ENCODE measurements at places on chromosomes 13 and 19. TPM values are rescaled to one million over a fixed set of nuclear protein-coding genes. Genes with fewer than 3 reads are reported as not detected.

GRCh38 chr19:35392742-35393715 is 22.2 kb downstream of the GPR42 start:
- DNase-seq = no peak

DNA sequence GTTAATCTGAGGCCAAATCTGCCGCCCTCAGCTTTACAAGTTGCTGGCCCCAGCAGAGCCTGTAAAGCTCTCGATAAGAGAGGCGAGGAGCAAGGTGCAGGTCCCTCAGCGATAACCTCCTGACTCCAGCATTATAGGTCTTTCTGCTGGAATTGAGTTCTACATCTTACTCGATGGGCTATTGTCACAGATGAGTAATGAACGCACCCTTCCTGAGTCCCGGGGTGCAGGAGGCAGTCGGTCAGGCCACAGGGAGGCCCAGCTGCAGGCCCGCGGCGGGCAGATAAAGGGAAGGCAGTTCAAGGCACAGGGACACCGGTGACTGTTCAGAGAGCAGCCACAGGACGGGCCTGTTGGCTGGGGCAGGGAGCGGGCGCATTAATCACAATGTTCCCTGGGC is 157.6 kb upstream of the OBI1 start:
- DNase-seq = no peak

DNA sequence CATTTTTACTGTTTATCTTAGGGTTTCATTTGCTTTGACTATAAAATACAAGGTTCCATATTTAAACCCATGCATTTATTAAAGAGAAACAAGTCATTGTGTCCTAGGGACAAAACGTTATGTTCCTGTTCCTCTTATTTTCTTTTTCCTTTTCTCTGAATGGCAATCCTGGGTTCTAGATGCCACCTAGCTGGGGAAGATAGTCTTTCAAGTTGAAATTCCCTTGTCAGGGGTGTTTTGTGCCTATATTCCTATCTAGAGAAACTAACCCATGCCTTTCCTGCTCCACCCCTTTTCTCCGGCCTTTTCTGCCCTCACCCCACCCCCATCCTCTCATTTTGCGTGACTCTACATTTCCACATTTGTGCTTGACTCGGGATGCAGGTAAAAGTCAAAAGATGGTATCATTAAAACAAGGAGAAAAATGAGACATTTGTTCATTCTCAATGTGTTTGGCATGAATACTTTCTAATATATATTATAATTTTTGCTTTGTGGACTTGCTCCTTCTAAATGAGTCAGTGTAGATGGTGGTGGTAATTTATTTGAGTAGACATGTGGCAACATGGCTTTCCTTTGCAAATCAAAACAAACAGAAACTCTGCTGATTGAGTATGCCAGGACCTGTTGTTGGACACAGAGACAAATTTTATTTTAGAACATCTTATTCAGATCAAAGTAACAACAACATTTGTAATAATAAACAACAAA is 26.8 kb upstream of the STARD13 start:
- peak; percentile 59 for DNase-seq

- peak; percentile 21 for DNase-seq
Measured at GRCh38 chr13:71240911-71241310, 626.1 kb downstream of the DACH1 start.

Gene SHISA2
- total RNA-seq = not detected

DNA sequence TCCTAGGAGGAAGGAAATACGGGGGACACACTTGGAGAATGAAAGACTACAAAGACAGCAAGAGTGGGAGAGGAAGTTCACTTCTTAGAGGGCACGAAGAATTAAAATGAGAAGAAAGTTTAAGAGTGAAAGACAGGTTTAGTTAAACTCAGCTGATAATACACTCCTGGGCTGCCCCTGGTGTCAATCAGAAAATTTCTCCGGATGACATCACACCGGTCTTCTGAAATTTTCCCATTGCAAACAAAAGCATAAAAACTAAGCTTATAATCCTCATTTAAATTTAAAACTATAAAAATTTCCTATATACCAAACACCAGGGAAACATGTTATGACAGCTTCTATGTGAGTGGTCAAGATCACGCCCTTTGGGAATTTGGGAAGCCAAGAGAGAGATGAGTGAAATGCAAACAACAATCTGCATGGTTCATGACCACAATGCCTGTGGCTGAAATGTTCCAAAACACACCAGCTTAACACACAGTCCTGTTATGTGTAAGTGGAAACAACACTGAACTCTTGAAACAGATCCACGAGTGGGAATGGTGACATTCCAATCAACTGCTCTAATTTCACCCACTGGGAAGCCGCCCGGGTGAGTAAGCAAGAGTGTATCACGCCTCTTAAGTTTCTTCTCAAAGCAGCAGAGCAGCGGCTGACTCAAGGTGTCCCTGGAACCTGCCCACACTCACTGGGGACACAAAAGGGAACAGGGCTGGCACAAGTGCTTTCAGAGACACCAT is 49.0 kb downstream of the BRD4 start:
- DNase-seq = peak; percentile 95

Gene CXCL17
- total RNA-seq = not detected

DNA sequence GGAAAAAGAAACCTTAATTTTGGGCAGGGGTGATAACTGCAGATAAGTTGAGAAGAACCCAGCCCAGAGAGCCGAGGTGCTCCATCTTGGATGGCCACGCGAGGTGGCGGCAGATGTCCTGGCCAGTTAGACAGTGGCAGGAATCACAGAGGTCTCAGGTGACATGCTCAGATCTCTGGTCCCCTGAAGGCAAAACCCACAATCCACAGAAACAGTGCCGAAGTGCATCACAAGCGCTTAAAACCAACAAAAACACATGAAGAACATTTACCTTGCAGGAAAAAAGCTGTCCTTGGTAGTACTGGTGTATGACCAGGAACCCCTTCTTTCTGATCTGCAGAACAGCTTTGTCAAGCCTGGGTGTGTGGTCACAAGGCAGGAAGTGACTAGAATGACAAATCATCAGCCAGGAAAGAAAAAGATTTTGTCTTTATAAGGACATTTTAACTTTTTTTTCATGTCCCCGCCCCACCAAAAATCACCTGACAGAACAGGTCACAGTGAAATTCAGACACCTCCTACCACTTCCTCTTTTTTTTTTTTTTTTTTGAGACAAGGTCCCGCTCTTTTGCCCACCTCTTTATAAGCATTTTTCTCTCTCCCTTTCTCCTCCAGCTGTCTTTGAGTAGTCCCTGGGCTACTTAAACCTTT is at the start of gene LCP1:
TSS of gene LCP1 (minus strand) at position 338 of the 651 bp plus-strand sequence. CDS start 22,515 bp downstream, outside the sequence.
- no peak for DNase-seq

GRCh38 chr13:26300140-26300539 is 46.2 kb downstream of the CDK8 start:
- DNase-seq = peak; percentile 42

Gene ZNF570
- 11.2 TPM for total RNA-seq

DNA sequence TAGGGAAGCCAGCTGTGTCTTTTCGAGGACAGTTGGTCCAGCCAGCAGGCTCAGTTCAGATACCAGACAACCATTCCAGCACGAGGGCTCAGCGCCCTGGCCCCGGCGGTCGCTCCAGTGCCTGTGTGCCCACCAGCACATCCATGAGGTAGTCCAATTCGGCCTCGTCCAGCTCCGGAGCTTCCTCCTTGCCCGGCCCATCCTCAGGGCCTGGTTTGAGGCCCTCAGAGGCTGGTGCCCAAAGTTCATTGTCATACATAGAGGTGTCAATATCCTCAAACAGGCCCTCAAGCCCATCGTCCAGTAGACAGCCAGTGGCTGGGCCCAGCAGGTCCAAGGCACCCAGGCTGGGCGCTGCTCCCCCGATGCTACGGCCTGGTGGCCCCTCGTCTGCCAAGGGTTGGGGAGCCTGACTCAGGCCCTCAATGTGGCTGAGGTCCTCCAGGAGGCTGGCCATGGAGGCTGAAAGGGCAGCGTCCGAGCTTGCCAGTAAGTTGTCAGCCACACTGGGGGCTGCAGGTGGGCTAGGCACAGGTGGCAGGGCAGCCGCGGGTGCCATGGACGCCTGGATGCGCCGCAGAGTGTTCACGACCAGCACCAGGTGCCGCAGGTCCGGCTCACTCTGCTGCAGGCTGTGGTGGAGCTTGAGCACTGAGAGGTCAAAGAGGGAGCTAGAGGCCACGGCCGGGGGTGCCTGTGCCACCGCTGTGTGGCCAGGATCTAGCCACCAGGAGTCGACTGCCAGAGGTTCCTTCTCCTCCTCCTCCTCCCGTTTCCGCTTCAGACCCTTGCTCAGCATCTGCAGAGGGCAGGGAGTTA is 2.8 kb downstream of the SERTAD1 start:
- no peak for DNase-seq

- no peak for DNase-seq
Measured at GRCh38 chr19:10636304-10636972, 11.1 kb downstream of the SLC44A2 start.

- DNase-seq = no peak
Measured at GRCh38 chr13:110590577-110590976, 24.8 kb upstream of the NAXD start.

DNA sequence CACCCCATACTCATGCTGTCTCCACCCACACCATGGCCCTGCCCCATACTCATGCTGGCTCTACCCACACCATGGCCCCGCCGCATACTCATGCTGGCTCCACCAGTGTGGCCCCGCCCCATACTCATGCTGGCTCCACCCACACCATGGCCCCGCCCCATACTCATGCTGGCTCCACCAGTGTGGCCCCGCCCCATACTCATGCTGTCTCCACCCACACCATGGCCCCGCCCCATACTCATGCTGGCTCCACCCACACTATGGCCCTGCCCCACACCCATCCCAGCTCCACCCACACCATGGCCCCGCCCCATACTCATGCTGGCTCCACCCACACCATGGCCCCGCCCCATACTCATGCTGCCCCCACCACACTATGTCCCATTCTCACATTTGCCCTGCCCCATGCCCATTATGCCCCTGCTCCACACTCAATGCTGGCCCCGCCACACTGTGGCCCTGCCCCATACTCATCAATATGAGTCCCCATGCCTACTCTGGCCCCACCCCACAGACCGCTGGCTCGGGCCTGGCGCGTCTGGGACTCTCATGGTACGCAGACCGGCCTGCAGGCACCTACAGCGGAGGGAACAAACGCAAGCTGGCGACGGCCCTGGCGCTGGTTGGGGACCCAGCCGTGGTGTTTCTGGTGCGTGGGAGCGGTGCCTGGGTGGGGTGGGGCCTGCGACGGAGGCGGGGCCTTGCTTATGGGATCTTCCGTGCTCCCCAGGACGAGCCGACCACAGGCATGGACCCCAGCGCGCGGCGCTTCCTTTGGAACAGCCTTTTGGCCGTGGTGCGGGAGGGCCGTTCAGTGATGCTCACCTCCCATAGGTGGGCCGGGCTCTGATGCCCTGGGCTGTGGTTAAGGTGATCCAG is 3.7 kb upstream of the ARHGAP45 start:
- DNase-seq = peak; percentile 45

- DNase-seq = no peak
Measured at GRCh38 chr19:50580970-50581634, 12.9 kb upstream of the LRRC4B start.

DNA sequence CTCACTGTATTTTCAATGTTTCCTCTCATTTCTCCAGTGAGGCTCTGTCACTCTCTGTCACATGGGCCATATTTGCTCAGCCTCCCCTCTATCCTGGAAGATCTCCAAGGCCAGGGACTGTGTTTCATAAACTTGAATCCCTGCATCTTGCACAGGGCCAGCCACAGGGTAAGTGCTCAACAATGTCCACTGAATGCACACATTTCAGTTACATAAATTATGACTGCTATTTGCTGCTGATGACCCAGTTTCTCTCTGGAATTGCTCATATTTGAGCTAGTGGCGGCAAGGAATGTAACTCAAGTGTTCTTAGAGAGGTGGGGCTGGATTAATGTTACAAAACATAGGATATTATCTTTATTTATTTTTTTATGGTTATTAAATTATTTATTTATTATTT is 6.1 kb downstream of the CLC start:
- no peak for DNase-seq

DNA sequence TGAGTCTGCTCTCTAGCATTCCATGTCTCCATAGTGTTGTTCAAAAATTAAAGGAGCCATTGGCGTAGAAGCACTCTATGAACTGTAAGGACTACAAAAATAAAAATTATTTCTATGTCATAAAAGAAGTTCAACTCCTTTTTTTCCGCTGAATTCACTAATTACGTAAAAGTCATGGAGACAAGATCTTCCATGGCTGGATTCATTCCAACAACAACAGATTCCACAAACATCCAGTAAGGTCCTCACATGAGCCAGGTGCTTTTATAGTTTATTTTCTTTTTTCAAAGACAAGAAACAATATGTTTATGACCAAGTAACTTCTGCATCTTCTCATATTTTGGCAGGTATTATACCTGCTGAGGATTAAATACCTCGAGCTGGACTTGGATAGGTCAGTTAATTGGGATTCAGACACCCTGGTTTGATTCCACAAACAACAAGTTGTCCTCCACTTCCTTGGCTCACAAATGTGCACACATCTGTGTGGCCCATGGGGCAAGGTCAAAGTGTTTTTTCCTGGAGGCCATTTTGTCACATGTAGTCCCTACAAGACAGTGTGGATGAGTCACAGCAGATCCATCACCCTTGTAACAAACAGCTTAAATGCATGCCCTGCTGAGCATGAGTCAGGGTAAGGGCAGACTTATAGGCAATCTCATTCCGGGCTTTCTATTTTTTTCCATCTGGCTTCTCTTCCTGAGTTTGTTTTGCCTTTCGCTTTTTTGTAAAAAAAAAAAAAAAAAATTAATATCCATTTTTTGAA is 475.6 kb downstream of the COG6 start:
- peak; percentile 89 for DNase-seq

GRCh38 chr13:81283062-81283461 is 942.1 kb upstream of the SPRY2 start:
- no peak for DNase-seq

DNA sequence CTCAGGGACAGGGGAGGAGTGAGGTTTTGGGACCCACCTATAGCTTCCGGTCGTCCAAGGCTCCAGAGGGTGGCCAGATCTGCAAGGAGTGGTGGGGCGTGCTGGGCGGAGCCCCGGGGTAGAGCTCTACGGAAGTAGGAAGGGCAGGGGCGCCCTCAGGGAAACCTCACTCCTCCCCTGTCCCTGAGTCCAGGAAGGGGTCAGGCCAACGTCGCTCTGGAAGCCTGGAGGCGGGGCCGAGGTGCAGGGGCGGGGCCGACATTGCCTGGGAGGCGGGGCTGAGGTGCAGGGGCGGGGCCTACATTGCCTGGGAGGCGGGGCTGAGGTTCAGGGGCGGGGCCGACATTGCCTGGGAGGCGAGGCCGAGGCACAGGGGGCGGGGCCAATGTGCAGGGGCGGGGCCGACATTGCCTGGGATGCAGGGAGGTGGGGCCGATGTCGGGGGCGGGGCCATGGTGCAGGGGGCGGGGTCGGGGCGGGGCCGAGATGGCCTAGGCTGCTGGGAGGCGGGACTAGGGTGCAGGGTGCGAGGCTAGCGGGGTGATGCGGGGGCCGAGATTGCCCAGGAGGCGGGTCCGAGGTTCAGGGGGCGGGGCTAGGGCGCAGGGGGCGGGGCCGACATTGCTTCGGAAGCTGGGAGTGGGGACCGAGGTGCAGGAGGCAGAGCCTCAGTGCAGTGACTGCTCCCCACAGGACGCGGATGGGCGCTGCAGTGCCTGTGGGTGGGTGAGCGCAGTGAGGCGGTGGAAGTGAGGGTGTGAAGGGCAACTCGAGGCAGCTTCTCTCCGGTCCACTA is 4.9 kb upstream of the PALM start:
- peak; percentile 58 for DNase-seq

Gene TGFB1
- total RNA-seq = 16.8 TPM

GRCh38 chr19:54096617-54097106 is 3.9 kb downstream of the OSCAR start:
- peak; percentile 39 for DNase-seq
